Osteoblast (primary cell): ENCODE measurements at places on chromosomes 3 and 15. TPM values are rescaled to one million over a fixed set of nuclear protein-coding genes. Genes with fewer than 3 reads are reported as not detected.

GRCh38 chr3:115975796-115976195, 352.5 kb downstream of the GAP43 start:
- no peak for DNase-seq

DNA sequence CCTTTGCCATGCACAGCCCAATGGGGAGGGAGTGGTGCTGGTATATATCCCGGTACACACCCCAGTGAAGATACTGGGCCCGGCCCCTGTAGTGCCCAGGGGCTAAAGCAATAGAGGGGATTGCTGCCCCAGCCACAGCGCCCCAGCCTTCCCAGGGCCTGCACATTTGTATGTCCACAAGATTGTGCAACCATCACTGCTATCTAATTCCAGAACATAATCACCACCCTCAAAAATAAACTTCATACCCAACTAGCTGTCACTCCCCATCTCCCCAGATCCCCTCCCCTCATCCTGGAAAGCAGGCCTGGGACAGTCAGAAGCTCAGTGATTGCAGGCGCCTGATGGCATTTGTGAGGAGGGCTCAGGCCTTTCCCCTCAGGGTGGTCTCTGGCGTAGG, 13.5 kb downstream of the GNAI2 start:
- no peak for DNase-seq

DNA sequence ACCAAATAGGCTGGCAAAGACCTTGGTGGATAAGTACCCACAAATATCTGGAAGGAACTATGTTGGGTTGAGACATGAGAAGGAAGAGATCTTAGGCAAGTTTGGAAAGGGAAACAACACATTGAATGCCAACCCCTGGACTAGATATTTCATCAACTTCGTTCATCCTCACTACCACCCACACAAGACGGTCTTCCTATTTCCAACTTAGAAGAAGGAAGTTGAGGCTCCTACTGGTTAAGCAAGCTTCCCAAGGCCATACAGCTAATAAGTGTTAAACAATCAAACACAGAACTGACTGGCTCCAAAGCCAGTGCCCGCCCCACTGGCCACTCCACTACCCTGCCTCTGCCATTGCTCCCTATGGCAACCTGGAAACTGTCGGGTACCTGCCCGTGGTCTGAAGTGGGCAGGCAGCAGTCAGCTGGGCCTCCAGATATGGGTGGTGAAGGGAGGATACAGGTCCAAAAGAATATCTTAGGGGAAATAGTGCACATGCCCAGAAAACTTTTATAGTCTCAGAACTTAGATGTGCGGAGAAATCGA, 94.9 kb downstream of the LIPC start:
- no peak for DNase-seq

Gene ALDH1L1
- total RNA-seq, result under 0.01 TPM in 1 of 2 replicates, not detected in the other

Gene RFT1
- 11.9 and 12.7 TPM in 2 replicates for total RNA-seq

Gene GUCA1C
- total RNA-seq, result not detected in 2 replicates
